GM04503 (cell line): ENCODE measurements at places on chromosomes 12 and 14.

GRCh38 chr12:4148418-4149056 is 125.0 kb upstream of the CCND2 start:
- no peak for DNase-seq

DNA sequence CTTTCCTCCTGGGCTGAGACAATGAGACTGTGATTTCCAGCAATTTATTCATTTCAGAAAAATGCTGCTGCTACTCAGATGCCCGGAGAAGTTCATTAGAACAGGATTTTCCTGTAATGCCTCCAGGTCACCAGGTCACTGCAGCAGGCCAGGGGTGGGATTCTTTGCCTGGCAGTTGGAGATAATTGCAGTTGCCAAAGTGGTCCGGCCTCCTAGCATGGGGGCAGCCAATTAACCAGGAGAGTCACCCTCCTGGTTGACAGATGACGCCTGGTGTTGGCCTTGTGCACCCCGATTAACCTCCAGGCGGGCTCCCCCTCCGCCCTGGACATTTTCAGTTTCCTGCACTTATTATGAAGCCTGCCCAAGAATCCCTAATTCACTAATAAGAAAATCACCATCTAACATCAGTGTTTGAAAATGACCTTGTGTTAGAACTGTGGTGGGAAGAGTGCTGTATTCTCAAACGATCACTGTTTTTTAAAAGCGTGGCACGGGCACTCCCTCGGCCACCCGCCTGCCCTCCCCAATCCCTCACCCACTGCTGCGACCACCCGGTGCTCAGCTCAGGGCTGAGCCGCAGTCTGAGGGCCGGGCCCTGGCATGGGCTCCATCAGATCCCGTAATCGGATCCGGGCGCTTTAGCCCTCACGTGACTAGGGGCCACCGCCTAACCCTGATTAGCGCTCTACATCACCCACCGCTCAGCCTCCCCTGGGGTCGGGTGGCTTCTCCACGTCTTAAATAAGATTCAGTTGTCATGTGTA is 12.9 kb downstream of the RIMBP2 start:
- no peak for DNase-seq

DNA sequence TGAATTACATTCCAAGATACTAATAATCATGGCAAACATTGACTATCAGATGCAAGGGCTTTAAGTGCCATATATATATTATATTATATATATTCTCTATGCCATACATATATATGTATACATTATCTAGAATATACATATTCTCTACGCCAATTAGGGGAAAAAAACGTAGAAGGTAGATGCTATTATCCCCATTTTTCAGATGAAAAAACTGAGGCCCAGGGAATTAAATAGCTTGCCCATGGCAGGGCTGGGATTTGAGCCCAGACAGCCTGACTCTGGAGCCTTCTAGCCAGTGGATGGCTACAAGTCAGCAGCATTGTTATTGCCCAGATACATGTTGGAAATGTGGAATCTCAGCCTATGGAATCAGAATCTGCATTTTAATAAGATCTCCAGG is 116.0 kb upstream of the BTG1 start:
- no peak for DNase-seq

- no peak for DNase-seq
These were observed 178.0 kb downstream of the FOXN3 start for GRCh38 chr14:89239023-89239422.

GRCh38 chr14:86038387-86039042 is 508.6 kb downstream of the FLRT2 start:
- peak; percentile 5 for DNase-seq

DNA sequence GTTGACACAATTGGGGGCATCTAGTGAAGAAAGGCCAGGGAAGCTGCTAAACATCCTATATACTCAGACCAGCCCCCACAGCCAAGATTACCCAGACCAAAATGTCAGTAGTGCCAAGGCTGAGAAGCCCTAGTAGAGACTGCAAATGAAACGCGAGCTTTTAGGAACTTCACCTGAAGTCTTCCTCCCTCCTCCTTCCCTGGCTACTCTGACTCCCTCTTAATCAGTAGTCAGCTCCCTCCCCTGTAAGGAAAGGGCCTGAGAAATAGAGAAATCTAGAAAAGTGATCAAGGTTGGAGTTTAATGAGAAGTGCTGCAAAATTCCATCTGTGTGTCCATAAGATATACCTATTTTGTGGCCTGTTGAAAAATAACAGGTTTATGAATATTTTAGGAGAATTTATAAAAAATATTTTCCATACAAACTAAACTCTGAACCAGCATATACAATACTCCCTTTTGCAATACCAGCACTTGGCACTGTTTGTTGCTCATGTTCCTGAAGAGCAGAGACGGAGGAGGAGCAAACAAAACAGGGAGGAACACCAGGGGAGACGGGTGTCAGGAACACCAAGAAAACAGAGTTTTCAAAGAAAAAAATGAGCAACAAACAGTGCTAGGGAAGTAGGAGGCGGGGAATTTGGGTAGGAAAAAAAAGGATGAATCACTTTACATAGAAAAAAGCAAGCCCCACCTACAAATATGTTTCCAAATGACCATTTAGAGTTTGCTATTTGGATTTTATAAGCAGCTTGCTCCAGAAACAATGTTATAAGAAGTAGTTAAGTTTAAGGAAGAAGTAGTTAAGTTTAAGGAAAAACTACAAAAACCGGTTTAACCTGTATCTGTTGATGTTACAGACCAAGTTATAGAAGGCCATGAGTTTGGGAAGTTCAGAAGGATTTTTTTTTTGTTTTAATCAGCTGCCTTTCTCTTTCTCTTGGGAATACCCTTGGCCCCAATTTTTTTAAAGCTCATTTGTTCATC is 282.1 kb upstream of the GRIP1 start:
- DNase-seq, result no peak

DNA sequence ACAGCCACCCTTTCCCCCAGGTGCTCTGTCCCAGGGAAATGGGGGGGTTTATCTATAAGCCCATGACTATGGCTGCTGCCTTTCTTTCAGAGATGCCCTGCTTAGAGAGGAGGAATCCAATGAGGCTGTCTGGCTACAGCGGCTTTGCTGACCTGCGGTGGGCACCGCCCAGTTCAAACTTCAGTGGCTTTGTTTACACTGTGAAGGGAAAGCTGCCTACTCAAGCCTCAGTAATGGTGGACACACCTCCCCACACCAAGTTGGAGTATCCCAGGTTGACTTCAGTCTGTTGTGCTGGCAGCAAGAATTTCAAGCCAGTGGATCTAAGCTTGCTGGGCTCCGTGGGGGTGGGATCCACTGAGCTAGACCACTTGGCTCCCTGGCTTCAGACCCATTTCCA is 869.2 kb downstream of the SLC6A15 start:
- DNase-seq, result no peak

- DNase-seq, result no peak
These were observed 93.5 kb downstream of the GRIN2B start for GRCh38 chr12:13887779-13888388.

DNA sequence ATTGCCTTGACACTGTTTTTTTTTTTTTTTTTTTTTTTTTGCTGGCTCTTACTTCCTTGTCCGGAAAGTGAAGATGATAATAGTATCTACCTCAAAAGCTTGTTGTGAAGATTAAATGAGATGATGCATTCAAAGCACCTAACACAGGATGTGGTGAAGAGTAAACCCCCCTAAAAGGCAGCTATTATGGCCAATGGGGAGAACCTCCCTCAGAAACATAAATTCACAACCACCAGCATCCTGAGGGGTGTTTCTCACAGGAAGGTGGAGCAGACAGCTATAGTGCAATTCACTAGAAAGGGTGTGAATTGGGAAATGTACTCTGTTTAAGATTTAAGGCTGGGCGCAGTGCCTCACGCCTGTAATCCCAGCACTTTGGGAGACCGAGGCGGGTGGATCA is 85.4 kb upstream of the CRY1 start:
- no peak for DNase-seq

DNA sequence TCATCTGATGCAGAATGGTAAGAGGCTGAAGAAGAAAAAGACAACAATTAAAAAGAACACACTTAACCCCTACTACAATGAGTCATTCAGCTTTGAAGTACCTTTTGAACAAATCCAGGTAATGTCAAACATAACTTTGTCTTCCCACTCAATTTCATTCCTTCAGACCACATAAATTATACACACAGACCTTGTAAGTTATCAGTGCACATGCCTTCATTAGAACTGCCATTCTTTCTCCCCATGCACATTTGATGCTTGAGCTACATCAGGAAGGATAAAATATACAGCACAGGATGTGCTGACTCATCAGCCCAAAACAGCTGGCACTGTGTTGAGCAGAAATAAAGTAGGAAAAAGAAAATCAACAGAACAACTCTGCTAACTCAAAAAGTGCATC is 246.7 kb downstream of the PAWR start:
- DNase-seq, result no peak
